ENCODE measurements at places on chromosomes 16 and 17.

DNA sequence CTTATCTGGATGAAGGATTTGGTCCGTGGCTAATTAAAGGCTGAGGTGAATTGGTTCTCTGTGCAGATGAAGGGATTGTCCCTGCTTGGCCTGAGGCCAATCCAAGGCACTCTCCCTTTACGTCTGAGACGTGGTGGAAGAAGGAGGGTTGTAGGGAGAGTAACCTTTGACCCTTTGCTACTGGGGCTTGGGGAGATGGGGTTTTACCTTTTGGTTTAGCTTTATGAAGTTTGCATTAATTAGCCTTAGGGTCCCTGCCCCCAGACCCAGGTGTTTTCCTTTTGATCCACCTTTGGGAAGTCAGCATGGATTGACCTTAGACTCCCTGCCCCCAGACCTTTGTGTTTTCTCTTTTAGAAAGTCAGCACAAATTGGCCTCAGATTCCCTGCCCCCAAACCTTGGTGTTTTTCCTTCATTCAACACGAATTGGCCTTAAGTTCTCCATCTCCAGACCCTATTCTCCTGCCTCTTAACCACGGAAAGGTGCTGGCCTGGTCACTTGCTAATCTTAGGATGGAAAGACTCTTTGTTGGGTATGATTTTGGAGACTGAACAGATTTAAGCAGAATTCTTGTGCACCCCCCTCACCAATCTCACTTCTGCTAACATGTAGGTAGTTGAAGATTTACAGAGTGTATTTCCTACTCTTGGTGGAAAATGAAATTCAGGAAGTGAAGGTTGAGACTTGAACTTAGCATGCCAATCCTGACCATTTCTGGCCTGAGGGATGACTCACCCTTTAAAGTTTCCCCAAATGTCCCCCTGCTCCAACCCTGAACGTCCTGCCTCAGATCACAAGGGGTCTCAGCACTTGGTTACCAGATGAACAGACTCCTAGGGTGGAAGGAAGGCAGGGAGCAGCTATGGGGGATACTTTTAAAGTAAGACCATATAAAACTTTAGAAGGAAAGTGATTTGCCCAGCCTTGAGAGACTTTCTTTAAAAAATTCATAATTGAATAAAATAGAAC, 23.1 kb upstream of the MMD start:
- DNase-seq = no peak

DNA sequence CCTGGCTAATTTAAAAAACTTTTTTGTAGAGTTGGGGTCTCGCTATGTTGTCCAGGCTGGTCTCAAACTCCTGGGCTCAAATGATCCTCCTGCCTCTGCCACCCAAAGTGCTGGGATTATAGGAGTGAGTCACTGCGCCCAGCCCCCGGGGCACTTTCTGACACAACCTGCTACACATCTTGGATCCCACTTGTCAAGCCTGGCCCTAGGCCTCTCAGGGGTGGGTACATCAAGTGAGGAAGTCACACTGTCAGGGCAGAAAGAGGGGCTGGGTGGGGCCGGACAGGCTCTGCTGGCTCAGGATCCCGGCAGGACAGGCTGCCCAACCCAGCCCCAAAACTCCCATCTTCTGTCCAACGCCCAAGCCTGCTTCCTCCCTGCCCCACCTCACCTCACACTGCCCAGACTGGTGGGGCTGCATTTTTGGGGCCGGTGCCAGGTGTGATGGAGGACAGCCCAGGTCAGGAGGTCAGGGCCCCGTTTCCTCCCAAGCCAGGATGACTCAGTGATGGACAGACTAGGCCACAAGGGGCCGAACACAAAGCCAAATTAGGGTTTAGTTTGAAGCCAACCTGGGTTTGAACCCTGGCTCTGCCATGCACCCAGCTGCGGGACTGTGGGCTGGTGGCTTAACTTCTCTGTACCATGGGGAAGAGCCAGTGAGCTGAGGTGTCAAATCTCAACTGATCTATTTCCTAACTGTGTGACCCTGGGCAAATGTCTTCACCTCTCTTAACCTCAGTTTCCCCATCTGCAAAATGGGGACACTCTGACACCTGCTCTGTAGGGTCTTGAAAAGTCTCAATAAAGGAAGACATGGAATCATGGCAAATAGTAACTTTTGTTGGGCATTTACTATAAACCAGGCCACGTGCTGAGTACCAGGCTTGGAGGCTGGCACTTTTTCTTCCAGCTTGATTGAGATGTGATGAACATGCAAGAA, 8.9 kb upstream of the PPL start:
- peak; percentile 53 for DNase-seq

- DNase-seq = no peak
These were observed 97.7 kb downstream of the CBLN1 start for GRCh38 chr16:49183911-49184310.

- no peak for DNase-seq
These were observed 124.1 kb downstream of the PRKCA start for GRCh38 chr17:66426397-66427033.

- DNase-seq = no peak
These were observed 7.8 kb upstream of the MAPK7 start for GRCh38 chr17:19370493-19370960.

DNA sequence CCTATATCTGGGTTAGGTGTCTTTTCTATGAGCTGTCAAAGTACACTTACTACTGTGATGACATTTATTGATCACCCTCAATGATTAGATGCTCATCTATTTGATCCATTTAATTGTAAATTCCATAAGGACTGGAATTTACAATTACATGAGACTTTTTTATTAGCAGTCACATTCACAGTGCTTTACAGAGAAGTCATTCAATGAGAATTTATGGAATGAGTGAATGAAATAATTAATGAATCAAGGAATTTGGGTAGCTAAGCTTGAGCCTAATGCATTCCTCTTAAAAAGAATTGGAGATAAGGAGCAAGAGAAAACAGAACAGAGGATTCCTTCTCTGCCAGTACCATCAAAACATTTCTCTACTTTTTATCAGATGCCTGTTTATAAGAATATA, 1437.5 kb upstream of the CDH8 start:
- DNase-seq = peak; percentile 12

DNA sequence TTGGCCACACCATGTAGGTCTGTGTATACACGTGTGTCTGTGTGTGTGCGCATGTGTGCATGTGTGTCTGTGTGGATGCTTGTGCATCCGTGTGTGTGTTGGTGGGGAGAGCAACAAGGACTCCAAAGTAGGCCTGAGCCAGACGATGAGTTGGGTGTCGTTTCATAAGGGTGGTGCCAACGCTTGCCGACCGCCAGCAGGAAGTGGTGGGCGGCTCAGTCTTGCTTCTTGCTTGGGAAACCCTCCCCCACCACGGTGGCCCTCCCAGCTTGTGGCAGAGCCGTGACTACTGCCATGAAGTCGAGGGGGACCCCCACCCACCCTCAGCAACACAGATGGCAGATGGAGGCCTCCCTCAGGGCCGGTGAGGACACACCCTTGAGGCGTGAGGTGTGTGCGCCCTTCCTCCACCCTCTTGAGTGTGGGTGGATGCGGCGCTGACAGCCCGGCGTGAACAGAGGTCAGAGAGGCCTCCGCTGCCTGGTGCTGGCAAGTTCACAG, 17.5 kb downstream of the SBK1 start:
- no peak for DNase-seq

All from NCI-H226 (cell line).